Stimulated activated CD4-positive, alpha-beta T cell treated with anti-CD3 and anti-CD28 coated beads, TNF-alpha, amount 100 ng/mL, for 24 hours (primary cell): ENCODE measurements at places on chromosomes 16 and 17.

DNA sequence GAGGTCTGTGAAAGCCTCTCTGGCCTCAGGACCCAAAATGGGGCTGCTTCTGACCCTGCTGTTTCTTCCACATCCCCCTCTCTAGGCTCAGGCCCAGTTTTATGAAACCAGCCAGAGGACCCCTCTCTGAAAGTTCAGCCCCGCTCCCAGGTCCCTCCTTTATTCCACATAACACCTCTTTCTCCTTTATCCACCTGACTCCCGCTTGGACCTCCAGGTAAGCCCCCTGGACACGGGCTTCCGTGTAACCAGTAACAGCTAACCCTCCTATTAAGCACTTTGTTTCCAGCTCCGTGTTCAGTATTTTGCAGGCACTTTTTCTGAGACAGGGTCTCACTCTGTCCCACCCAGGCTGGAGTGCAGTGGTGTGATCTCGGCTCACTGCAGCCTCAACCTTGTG lies 37.4 kb downstream of the PSME3IP1 start:
- DNase-seq: no peak

DNA sequence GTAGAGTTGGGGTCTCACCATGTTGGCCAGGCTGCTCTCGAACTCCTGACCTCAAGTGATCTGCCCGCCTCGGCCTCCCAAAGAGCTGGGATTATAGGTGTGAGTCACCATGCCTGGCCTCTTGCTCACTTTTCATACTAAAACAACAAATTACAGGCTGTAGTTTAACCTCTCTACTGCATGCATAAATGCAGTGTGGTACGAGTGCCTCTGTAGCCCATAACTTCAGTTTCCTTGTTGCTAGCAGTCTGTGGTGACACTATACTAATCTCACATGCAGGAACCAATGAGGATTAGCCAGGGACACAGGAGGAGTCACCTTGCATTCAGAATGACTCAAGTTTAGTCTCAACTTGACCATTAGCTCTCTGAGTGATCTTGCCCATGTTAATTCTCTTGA lies 20.1 kb downstream of the HMOX2 start:
- no peak for DNase-seq

- no peak for DNase-seq
These were observed 176.3 kb downstream of the HS3ST3A1 start for GRCh38 chr17:13425390-13425789.

- no peak for DNase-seq
These were observed 63.5 kb upstream of the GPR139 start for GRCh38 chr16:20137194-20137593.

GRCh38 chr17:43380307-43380706 lies 18.5 kb upstream of the ARL4D start:
- no peak for DNase-seq

- DNase-seq: no peak
These were observed 78.2 kb downstream of the HLF start for GRCh38 chr17:55342800-55343585.

- DNase-seq: no peak
These were observed 24.4 kb downstream of the TRIM16 start for GRCh38 chr17:15659663-15660062.

DNA sequence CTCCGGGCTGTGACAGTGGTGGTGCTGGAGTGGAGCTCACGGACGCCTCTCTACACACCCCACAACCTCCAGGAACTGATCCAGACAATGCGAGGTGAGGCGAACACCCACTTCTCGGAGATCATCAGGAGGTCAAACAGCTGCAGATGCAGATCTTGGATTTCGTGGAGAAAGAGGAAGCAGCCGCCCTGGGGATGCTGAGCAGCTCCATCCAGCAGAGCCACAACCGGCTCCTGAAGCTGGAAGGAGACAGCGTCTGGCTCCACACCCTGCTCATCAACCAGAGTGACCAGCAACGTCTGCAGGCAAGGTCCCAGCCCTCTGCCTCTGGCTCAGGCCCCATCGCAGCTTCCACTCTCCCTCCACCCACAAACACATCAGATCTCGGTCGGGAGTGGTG lies 13.2 kb upstream of the SLC16A5 start:
- DNase-seq: no peak

- no peak for DNase-seq
These were observed 176.6 kb upstream of the SDK2 start for GRCh38 chr17:73820686-73821448.

GRCh38 chr17:77841742-77842527 lies 116.6 kb upstream of the TNRC6C start:
- DNase-seq: no peak

DNA sequence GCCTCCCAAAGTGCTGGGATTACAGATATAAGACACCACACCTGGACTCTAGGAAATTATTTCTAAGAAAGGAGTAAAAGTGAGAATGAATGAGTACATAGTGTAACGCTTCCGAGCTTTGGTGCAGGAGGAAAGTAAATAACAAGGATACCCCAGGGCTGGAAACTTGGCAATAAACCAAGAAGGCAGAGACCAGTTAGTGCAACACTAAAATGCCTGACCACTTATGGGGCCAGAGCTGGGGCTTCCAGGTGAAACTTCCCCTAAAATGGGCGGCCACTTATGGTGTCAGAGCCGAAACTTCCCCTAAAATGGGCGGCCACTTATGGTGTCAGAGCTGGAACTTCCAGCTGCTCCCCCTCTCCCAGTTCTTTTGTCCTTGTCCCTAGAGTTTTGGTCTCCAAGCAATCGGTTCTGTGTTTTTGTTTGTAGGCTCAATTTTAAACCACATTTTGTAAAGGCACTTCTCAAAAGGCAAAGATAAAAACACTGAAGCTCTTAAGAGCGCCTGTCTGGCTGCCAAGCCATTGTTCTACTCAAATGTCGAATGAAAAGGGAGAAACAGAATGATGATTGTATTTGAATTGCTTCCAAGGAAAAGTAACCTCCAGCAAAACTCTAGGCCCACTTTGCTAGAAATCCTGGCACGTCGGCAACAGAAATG lies 63.9 kb downstream of the NXN start:
- no peak for DNase-seq

- DNase-seq: no peak
These were observed 32.9 kb downstream of the KSR1 start for GRCh38 chr17:27489045-27489715.

DNA sequence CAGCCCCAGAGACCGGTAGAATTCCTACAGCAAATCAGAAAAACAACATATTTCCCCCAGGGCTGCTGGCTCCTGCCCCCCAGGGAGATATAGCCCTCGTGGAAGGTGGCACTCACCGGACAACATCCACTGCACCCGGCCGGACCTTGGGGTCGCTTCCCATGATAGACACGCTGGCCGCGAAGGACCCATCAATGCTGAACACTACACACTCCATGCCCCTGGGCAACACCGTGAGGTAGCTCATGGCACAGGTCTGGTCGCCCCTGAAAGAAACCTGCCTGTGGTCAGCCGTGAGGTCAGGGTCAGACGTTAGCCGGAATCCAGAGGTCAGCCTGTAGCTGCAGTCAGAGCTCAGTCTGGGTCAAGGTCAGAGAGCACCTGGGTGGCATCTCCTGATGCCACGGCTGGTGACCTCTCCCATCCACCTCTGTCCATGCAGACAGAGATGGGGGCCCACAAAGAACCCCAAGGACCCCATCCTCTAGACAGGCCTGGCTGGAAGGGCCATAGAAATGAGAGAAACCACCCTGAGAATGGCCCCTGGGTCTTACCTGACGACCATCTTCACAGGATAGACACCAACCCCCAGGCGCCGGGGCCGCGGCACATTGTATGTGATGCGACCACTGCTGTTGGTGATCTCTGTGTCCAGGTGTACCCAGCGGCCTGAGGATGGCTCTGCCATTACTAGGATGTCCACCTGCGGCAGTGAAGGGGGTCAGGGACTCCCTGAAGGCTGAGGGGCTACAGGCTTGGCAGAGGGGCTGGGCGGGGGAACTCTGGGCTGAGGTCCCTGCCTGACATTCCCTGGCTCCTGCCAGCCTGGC lies 19.6 kb downstream of the PIMREG start:
- no peak for DNase-seq

DNA sequence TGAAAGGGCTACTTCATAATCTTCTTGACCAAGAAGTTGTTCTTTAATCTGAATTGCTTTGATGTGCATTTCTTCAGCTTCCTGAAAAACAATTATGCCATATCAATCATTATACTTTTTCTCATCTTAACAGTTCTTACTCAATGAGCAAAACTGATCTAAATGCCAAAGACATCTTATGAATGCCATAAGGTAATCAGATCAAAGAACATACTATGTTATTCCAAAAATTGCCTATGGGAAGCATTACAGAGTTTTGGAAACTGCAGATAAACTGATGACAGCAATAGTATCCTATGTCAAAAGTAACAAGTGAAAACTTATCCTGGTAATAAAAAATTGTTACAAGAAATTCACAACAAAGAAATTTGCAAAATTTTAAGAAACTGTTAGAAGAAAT lies 29.7 kb downstream of the CHCT1 start:
- no peak for DNase-seq

GRCh38 chr17:64102627-64103390 lies 27.1 kb downstream of the ERN1 start:
- DNase-seq: no peak

DNA sequence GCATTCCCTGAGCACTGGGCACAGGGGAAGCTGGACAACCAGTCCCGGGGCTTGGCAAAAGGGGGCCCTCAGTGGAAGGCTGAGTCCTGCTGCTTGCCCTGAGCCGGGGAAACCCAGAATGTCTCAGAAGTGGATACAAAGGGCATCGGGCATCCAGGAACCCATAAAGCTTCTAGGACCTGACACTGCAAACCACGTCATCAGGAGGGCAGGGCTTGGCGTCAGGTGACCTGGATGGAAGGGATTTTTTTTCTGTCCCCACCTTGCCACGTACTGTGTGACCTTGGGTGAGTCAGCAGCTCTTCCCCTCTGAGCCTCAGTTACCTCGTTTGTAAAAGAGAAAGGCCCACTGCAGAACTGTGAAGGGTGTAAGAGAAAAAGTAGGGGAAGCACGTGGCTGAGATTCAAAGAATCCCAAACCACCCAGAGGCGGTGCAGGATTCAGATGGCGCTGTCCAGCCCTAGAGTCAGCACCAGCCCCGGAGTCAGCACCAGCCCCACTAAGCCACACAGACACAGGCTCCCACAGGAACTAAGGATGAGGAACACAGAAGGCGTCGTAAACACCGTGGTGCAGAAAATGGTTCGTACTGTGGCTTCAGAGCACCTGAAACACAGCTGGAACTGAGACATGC lies 53.7 kb downstream of the C16orf95 start:
- DNase-seq: no peak

GRCh38 chr17:62101090-62101489 lies 36.0 kb upstream of the MED13 start:
- DNase-seq: no peak

DNA sequence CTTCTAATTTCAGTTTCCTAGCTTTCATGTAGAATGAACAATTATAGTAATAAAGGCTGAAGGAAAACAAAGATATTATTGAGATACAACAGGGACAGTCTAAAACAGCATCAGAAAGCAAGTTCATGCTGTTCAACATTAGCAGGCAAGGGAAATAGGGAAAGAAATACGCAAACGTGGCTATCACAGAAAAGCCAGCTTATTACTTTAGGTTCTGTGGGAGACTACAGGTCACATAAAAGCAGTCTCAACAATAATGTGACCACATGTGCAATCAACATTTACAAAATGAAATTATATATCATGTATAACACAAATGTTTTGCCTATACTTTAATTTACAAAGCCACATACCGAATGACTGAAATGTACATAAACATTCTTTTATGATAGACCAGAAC lies 4.9 kb upstream of the TRIM37 start:
- no peak for DNase-seq
